Hair follicle dermal papilla cell (primary cell): ENCODE measurements at places on chromosomes 2 and 18. TPM values are rescaled to one million over a fixed set of nuclear protein-coding genes. Genes with fewer than 3 reads are reported as not detected.

CDK15 gene
- 2.8 and 4.7 TPM in 2 replicates for total RNA-seq

CRACDL gene
- 0.12 and 0.16 TPM in 2 replicates for total RNA-seq

PTPRN gene
- 0.36 and 0.49 TPM in 2 replicates for total RNA-seq

PROM2 gene
- 0.36 and 0.97 TPM in 2 replicates for total RNA-seq

ELOA2 gene
- not detected in 2 replicates for total RNA-seq

TUBB8B gene
- total RNA-seq = not detected in 2 replicates
